IPS-NIHi11 (cell line): ENCODE measurements at places on chromosomes 4 and X.

DNA sequence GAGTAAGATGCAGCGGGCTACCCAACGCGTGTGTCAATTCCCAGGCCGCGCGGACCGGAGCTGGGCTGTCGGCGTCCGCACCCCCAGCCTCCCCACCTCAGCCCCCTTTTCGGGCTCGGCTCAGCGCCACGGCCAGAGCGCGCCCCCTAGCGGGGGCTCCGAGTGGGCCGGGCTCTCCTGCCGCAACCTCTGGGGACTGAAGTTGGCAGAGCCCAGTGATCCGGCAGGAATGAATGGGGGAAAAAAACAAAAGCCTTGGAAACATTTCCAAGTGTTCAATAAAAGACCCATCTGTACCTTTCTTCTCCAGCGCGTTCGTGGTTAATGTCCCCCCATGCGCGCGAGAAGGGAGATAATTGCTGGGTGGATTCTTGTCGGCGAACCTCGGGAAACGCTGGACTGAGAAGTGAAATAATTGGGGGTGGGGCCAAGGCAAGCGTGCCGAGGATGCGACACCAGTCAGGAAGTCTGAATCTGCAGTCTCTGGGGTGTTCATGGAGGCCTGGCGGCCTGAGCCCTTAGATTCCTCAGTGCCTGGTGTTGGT is 5.2 kb upstream of the ARX start:
- DNase-seq, result peak; percentile 67

- DNase-seq, result peak; percentile 29
Observed at GRCh38 chr4:104571341-104571740, 76.6 kb upstream of the CXXC4 start.

GRCh38 chr4:54988655-54989054 is 136.7 kb downstream of the KDR start:
- no peak for DNase-seq

GRCh38 chr4:122765692-122766352 is 33.3 kb downstream of the BBS12 start:
- no peak for DNase-seq

GRCh38 chr4:41982716-41983115 is 1.2 kb downstream of the DCAF4L1 start:
- DNase-seq, result no peak

GRCh38 chr4:87985097-87985886 is 9.8 kb downstream of the SPP1 start:
- DNase-seq, result peak; percentile 62

GRCh38 chr4:98932539-98932938 is 3.6 kb upstream of the EIF4E start:
- DNase-seq, result no peak

DNA sequence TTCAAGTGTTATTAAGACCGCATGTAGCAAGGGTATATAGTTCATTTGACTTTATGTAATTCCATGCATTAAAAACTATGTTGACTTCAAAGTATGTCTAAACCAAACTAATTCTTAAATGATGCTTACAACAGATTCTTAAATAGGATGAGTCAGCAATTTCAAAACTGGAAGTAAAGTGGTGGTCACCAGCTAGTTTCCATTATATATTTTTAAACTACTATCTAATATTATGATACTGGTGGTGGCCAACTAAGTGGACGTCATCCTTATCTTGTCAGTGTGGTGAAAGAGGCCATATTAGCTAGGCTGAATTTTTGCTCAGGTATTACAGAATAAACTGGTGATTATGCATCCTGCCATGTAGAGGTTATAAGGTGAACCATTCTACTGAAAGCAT is 1.2 kb downstream of the IL15 start:
- no peak for DNase-seq

GRCh38 chr4:48636911-48637310 is 143.2 kb downstream of the FRYL start:
- no peak for DNase-seq
